ENCODE measurements at places on chromosomes 12 and 14.

GRCh38 chr12:124493809-124494750, 73.3 kb downstream of the NCOR2 start:
- DNase-seq: no peak

GRCh38 chr12:124524231-124524925, 43.0 kb downstream of the NCOR2 start:
- peak; percentile 93 for DNase-seq

- DNase-seq: no peak
Measured at GRCh38 chr14:92924247-92924646, 1.3 kb downstream of the CHGA start.

- DNase-seq: peak; percentile 28
Measured at GRCh38 chr14:21913759-21914158, 240.1 kb upstream of the OR4E1 start.

- no peak for DNase-seq
Measured at GRCh38 chr12:71461787-71462328, 22.3 kb downstream of the LGR5 start.

DNA sequence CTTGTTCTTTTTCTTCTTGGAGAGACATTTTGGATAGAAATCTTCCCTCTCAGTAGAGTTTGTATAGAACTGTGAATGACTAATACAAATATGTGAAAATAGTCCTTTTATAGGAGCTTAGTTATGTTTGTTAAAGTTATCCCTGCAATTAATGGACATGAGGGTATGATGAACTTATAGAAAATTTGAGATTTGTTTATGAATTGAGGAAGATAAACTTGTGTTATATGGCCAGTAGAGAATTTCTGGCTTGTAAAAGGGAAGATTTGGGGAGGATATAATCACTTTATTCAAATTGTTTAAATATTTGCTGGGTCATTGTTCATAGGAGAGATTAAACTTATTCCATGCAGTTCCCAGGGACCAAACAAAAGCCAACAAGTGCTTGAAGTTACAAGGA, 119.6 kb downstream of the DAAM1 start:
- no peak for DNase-seq

DNA sequence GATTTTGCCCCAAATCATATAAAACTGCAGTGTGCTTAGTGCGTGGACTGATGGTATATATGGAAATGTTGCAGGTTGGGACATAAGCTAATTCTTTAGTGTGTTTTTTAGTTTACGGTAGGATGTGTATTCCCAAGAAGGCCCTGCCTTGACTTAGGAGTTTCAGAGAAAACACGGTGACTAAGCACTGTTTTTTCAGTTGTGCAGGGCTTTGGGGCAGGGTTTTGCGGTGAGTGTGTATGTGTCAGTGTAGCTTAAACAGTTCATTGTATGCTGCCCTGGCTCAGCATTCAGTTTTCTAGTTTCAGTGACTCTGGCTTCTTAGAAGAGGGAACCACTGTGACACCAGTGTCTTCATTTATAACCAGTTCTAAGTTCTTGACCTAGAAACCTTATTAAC, 101.2 kb downstream of the AKAP6 start:
- no peak for DNase-seq

All from AG10803 (cell line).